Stimulated activated CD4-positive, alpha-beta T cell treated with anti-CD3 and anti-CD28 coated beads, Interleukin-1b, Interleukin-23, amount 100 ng/mL, for 48 hours (primary cell): ENCODE measurements at places on chromosomes 5 and 9.

DNA sequence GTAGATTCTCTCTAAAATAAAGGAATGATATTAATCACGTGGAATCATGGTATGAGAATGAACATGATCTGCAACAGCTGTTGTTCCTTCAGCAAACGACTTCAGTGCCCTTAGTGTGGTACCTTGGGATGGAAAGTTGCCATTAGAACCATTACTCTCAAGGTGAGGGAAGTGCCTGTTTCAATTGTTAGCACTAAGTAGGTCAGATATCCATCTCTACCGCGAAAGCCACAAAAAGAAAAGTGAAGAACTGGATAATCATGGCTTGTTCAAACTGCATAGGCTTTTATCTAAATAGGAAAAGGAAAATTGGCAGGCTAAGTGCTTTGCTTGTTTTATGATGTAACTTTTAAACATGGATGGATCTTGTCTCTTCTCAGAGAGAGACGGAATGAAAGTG lies 380.7 kb downstream of the MRPS30 start:
- no peak for DNase-seq

GRCh38 chr5:142009886-142010285 lies 2.9 kb downstream of the GNPDA1 start:
- no peak for DNase-seq

GRCh38 chr5:124025306-124025845 lies 513.4 kb downstream of the CSNK1G3 start:
- no peak for DNase-seq

- DNase-seq = no peak
Measured at GRCh38 chr5:8456846-8457186, 587.9 kb downstream of the MTRR start.

GRCh38 chr5:96121364-96121763 lies 159.7 kb upstream of the ELL2 start:
- no peak for DNase-seq

- no peak for DNase-seq
Measured at GRCh38 chr5:151107084-151107483, 26.2 kb upstream of the TNIP1 start.

DNA sequence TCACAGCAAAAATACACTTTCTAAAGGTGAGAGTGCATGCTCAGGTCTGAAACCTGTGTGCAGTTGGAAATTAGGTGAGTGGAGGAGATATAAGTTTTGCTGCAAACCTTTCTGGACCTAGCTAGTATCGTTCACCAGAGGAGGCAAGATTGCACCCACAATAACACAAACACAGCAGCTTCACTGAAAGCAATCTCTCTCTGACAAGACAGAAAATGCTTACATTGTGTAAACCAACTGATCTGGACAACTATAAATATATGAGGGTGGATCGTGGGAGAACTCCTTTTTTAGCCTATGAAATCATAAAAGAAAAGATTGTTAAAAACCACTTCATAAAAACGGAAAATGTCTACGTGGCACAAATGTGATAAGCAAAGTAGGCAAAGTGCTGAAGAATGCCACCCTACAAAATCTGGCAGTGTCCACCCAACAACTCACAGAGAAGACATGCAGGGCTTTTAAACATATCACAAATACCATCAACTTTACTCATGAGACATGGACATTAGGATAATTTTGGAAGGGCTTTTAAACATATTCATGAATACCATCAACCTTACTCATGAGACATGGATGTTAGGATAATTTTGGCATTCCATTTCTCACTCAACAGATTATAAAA lies 134.3 kb downstream of the CDH18 start:
- DNase-seq = no peak

GRCh38 chr5:143409926-143410325 lies 6.4 kb upstream of the NR3C1 start:
- no peak for DNase-seq

DNA sequence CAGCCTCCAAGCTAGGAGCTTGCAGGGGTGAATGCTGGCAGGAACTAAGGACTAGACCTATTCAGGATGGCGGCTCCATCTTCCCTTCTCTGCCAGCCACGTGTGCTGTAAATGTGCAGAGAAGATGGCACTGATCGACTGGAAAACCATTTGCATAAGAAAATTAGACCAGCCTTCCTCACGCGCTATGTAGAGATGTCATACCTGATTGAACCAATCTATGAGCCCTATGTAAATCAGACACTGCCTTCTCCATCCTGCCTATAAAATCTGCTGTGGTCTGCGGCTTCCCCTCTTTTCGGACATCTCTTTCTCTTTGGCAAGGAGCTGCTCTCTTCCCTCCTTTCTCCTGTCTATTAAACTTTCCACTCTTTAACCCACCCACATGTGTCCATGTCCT lies 91.6 kb downstream of the NPR3 start:
- no peak for DNase-seq

DNA sequence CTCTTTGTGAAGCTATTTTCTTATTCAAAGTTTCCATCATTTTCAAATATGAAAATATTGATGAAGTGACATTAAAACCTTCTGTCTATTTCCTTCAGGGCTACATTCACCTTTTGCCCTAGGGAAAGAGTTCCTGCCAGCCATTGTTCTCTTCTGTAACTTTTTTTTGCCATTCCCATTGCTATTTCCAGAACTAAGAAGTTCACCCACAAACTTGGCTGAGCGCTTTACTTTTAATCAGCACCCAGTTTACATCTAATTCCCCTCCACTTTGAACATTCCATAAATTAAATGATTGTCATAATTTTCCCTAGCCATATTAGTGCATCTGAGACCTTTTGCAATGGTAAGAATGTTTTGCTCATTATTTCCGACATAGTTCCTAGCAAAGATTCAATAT lies 4.4 kb downstream of the IL33 start:
- no peak for DNase-seq

DNA sequence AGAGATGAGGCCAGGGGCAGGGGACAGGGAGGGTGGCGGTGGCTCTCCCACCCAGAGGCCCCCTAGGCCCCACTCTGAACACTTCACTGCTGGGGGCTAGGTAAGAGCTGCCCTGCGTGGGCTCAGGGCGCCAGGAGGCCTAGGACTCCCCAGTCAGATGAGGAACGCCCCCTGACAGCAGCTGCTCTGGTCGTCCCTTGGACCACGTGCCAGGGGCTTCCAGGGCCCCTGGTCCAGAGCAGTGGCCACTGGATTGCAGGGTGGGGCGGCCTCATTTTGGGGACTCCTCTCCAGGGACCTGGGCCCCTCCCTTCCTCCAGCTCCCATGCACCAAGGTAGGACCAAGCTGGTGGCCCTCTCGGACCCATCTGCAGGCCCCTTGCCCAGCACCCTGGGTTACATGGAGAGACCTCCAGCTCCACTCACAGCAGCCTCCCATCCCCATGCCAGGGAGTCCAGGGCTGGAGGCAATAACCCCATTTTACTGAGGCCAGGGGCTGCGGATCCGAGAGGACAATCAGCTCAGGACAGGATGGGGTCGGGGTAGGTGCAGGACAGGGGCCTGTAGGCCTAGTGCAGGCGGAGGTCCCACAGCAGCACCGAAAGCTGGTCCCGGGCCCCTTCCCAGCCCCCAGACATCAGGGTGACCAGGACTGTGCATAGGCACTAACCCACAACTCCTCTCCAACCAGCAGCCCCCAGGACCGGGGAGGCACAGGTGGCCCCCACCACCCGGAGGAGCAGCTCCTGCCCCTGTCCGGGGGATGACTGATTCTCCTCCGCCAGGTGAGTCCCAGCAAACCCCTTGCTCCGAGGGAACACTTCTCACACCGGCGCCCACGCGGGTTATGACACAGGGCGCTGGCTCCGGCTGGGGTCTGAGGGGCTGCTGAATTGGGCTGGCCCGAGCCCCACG lies 1.5 kb downstream of the EGFL7 start:
- no peak for DNase-seq

- DNase-seq = no peak
Measured at GRCh38 chr9:91426123-91426745, 2.6 kb upstream of the NFIL3 start.

GRCh38 chr9:136329636-136330405 lies 2.5 kb downstream of the GPSM1 start:
- DNase-seq = no peak

GRCh38 chr5:8906303-8906967 lies 639.4 kb downstream of the SEMA5A start:
- no peak for DNase-seq

- DNase-seq = no peak
Measured at GRCh38 chr5:125439243-125439642, 692.8 kb upstream of the ZNF608 start.

- no peak for DNase-seq
Measured at GRCh38 chr9:82882138-82882537, 180.8 kb downstream of the RASEF start.

- no peak for DNase-seq
Measured at GRCh38 chr9:33123407-33124031, 43.6 kb downstream of the B4GALT1 start.

- no peak for DNase-seq
Measured at GRCh38 chr9:134560206-134560605, 81.4 kb upstream of the COL5A1 start.

- DNase-seq = no peak
Measured at GRCh38 chr9:13088720-13089427, 190.6 kb downstream of the MPDZ start.

DNA sequence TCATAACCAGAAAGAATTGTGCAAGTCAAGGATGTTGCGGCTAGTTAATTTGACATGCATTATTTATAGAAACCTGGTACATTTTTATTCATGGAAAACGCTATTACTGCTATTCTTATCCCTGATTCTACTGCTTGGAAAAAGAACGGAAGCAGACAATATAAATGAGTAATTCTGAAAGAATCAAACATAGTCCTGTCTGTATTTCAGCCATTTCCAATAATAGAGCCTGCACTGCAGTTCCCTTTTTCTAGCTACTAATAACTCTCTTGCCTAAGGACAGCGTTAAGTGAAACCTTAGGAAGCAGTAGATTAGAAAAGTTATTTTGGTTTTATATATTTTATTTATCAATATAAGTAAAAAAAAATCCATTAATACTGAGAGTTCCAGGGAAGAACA lies 414.9 kb downstream of the CYLC2 start:
- no peak for DNase-seq

- DNase-seq = no peak
Measured at GRCh38 chr9:37574241-37574721, 1.9 kb downstream of the FBXO10 start.

DNA sequence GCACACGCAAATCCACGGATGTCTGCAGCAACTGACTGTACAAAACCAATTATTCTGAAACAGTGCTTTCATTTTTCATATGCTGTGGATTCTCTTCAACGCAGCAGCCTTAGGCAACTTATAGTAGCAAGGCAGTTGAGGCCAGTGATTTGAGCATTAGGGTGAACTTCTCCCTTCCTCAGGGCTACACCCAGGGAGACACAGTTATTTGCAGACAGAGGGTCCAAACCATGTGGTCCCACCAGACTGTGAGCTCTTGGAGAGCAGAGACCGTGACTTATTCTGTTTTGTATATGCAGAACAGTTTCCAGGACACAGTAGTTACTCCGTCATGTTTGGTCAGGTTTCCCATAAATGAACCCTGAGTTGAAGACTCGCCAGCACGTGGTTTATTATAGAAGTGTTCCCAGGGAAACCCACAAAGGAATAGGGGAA lies 19.0 kb upstream of the WHRN start:
- DNase-seq = no peak

- no peak for DNase-seq
Measured at GRCh38 chr9:133098871-133099270, 22.2 kb downstream of the RALGDS start.

DNA sequence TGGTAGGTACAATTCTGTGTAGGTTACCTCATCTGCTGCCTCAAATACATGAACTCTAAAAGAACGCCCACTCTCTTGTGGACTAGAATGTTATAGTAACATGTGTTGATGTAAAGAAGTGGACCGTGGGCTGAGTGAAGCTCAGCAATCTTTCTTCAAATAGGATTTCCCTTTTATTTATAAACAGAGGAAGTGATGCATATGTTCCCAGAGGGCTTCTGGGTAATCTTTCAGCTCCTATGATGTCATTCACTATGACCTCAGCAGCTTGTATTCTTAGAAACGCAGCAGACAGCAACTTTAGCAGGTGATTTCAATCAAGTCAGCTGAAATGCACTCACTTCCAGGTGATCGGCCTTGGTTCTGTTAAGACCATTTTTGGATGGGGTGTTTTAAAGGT lies 14.4 kb downstream of the F2RL2 start:
- DNase-seq = no peak

- DNase-seq = no peak
Measured at GRCh38 chr5:179764056-179764455, 29.7 kb upstream of the LTC4S start.

DNA sequence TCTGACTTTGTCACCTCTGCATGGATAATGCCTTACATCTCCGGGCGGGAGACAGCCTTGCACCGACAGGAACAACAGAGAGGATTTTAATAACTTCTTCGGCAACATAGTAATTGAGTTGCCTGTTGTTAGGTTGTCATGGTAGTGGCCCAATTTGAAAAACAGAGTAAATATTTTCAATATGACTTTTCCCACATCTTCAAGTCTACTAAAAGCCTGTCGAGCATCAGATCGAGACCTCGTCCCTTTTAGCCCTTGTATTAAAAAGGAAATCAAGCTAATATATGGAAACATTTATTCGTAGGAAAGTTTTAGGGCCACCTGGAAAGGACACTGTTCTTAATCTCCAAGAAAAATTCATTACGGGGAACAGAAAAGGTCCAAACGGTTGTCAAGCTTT lies 70.8 kb upstream of the FCN2 start:
- DNase-seq = no peak

- DNase-seq = no peak
Measured at GRCh38 chr5:112472614-112473013, 53.5 kb upstream of the EPB41L4A start.

DNA sequence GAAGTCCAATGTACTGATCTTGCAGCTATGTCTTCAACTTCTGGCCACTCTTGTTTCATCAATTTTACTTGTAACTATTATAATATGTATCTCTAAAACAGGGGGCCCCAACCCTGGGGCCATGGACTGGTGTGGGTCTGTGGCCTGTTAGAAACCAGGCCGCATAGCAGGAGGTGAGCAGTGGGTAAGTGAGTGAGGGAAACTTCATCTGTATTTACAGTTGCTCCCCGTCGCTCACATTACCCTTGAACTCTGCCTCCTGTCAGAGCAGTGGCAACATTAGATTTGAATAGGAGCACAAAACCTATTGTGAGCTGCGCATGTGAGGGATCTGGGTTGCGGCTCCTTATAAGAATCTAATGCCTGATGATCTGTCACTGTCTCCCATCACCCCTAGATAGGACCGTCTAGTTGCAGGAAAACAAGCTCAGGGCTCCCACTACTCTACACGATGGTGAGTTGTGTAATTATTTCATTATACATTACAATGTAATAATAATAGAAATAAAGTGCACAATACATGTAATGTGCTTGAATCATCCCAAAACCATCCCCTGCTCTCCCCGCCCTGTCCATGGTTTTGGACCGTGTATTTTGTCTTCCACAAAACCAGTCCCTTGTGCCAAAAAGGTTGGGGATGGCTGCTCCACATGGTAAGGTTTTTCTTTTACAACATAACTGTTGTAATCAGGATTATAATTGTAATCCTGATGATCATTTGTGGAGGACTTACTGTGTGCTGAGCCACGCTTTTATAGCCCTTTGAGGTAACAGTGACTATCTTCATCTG lies 26.9 kb upstream of the SH3PXD2B start:
- no peak for DNase-seq
